AG08395 (cell line): ENCODE measurements at places on chromosomes 3 and 15.

- no peak for DNase-seq
These were observed 62.9 kb upstream of the ROBO2 start for GRCh38 chr3:76976996-76977395.

GRCh38 chr3:170644711-170645110, 58.8 kb upstream of the SLC7A14 start:
- DNase-seq, result peak; percentile 11

GRCh38 chr3:187120326-187120725, 19.0 kb downstream of the RPL39L start:
- no peak for DNase-seq

DNA sequence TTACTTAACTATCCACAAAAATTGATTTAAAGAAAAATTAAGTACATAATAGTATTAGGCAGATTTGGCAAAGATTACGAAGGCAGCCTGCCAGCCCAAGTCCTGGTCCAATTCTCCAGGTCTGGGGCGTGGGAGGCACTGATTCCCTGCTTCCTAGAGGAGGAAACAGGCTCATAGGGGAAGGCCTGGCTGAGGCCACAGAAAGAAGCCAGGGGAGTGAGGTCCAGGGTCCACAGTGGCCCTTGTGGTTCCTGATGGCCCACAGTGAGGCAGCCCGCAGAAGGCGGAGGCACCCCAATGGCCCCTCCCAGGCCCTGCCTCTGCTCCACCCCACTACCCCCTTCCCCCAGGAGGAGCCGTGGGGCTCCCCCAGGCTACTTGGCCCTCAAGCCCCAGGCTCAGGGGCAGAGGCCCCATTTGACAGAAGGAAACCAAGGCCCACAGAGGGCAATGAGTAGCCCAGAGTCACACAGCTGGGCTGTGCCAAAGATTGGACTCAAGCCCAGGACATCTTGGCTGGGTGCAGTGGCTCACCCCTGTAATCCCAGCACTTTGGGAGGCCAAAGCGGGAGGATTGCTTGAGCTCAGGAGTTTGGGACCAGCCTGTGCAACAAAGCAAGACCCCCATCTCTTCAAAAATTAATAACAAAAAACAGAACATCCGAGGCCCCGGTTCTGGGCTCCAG, 21.0 kb downstream of the H1-8 start:
- no peak for DNase-seq

GRCh38 chr3:197613199-197613598, 57.4 kb upstream of the BDH1 start:
- no peak for DNase-seq

- DNase-seq, result peak; percentile 71
These were observed 14.2 kb downstream of the LRIG1 start for GRCh38 chr3:66486646-66487045.
